ENCODE measurements at places on chromosomes 16 and 17.
A peak's percentile ranks its signal among the peaks of the same experiment; 100 is the strongest.

- no peak for DNase-seq
These were observed 47.5 kb downstream of the USP22 start for GRCh38 chr17:20995164-20995872.

DNA sequence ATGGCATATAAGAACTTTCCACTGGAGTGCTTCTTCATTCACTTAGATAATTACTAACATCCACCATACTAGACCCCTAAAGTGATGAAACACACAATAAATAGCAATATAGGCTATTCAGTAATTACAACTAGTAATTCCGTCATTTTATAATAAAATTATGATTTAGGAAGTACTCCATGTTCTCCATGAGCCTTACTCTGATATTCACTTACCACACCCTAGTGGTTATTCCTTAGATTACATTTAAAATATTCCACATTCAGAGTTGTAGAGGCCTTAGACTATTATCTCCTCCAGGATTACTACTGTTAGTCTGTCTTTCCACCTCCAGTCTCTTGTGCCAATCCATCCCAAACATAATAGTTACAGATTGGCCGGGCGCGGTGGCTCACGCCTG lies 62.4 kb downstream of the STH start:
- no peak for DNase-seq

DNA sequence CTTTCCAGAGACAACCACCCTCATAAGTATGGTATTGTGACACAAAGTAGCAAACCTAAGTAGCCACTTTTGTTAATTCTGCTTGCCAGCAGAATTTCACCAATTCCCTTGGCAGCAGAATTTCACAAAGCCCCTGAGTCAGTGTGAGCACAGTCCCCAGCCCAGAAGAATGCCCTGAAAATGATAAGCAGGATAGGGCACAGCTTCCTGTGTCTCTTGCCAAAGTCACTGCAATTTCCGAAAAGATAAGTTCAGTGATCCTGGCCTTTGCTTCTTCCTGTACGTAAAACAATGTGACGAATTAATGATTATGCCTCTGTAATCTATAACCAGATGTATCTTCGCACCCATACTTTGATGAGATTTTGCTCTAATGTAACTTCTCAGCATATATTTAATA lies 16.0 kb upstream of the WIPF2 start:
- no peak for DNase-seq

GRCh38 chr17:12231355-12231682 lies 210.6 kb downstream of the MAP2K4 start:
- DNase-seq, result no peak

DNA sequence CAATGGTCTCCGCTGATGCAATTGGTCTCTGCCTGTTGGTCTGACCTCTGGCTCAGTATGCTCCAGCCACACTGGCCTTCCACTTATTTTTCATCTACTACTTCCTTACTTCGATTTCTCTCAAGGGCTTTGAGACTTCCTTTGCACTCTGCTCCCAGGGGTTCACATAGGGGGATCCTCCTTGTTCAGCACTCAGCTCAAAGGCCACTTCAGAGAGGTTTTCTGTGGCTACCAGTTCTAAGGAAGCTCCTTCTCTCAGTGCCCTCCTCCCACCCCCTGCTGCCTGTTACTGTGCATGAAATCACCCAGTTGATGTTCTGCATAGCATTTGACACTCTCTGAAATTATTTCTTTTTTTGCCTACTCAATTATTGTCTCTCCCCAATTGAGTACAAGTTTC lies 476.4 kb downstream of the HS3ST3B1 start:
- DNase-seq, result no peak

GRCh38 chr17:39209317-39210092 lies 9.4 kb downstream of the RPL19 start:
- peak; percentile 57 for DNase-seq

DNA sequence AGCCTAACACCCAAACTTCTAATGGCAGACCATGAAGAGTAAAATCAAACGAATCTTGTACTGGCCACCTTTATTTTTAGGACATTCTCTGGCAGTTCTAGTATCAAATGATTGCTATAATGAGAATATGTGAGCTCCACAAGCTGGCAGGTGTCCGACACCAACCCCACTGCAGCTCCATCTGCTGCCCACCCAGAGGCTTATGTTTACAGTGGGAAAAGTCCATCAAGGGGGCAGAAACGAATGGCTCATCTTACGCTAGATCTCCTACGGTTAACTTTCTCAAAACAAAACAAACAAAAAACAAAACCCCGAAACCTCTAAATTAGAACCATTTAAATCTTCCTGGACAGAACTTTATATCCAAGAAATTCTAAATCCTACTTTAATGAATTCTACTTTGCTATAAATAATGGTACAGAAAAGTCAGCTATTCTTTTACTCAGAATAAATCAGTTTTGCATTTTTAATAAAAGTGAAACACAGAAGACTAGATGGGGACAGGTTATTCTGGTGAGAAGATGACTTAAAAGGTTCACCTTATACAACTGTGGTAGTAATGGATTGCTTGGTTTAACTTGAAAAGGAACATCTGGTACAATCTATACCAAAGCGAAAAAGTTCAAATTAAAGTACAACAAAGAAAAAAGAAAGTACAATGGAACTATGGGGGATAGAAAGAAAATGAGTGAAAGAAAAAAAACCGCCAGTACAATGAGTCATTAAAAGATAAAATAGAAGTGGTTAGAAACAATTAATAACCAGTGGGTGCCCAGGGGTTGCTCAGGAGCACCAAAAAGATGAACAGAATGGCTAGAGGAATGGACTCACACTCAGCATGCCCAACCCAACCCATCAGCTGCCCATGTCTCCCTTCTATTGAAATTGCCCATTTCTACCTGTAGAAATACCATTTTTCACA lies 40.2 kb downstream of the GRB2 start:
- peak; percentile 21 for DNase-seq

- no peak for DNase-seq
These were observed 7.1 kb downstream of the LGALS3BP start for GRCh38 chr17:78972507-78973105.

DNA sequence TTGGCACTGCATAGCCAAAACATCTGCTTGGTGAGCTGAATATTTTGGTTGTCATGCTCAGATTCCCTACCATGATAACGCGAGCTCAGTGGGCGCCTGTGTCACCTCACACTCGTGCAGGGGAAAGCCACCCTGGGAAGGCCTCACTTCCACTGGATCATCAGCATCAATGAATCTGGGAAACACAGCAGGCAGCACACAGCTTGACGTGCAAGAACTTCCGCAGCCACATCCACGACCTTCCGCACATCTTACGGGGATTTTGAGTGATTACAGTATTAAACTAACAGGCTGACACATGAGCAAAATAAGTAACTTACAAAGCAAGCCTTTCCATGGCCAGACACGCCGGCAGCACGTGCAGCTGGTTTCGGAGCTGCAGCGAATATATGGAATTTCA lies 54.7 kb upstream of the FOXF1 start:
- no peak for DNase-seq

DNA sequence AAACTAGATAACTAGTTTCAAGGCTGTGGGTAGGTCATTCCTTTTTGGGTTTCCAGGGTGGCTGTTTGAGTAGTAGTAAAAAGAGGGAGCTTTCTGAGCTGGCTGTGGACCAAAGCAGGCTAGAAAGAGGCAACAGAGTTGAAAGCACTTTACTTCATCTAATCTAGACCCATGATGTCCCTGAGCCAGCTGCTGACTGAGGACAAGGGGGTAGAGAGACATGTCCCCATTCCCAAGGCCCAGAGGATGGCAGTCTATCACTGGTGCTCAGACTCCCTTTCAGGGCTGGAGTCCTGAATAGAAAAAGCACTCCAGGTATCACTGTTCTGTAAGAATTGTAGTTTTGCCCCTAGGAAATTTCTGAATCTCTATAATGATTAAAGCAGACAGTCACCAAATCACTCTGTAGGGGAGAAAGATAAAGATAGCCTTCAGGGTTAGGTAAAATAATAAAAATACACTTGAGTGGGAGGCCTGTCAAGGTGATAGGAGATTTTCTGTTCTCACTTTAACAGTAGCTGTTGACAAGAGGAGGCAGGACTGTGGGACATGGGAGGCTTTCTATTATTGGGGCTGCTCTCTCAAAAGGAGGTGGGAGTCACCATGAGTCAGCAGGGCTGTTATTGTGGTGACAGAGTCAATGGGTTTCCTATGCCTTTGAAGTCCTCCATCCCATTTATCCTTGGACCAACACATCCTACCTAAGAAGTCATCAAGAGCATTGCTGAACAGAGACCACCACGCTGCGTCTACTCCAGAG lies 190.2 kb upstream of the MPHOSPH6 start:
- no peak for DNase-seq

DNA sequence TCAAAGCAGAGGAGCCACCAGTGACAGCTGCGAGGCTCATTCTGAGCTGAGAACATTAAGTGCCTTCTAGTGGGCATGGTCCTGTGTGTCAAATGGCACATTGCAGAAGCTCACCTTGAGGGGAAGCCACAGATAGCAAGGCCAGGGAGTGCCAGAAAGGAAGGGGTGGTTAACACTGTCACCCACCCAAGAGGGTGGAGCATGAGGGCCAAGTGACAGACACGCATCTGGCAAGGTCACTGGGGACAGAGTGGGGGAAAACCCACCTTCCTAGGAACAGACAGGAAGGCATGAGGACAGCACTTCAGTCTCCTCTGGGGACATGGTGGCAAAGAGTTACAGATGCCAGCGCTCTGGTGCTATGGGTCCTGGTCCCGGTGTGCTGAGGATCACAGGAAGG lies 22.1 kb downstream of the NUBP1 start:
- no peak for DNase-seq
